HuH-7 (cell line): ENCODE measurements at places on chromosomes 4 and X.

GRCh38 chr4:24089851-24090534 is 200.1 kb upstream of the PPARGC1A start:
- no peak for DNase-seq

- no peak for DNase-seq
These were observed 154.6 kb downstream of the GUCY2F start for GRCh38 chrX:109327251-109327650.

DNA sequence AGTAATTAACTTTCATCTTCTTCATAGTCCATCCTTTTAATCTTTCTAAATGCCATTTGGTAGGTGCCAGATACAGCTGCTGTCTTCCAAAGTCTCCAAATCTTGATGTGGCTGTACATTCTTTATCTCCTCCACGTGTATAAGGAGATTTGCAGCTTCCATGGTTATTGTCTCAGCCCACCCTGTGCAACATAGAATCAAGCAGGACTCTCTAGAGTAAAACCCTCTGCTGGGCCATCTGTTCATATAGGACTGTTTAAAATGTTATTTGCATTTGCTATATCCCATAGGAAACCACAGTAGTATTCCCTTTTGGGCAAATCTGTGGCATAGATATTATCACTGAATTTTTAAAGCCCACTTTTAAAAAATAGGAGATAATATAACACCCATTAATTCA is 527.2 kb upstream of the EPHA5 start:
- no peak for DNase-seq

DNA sequence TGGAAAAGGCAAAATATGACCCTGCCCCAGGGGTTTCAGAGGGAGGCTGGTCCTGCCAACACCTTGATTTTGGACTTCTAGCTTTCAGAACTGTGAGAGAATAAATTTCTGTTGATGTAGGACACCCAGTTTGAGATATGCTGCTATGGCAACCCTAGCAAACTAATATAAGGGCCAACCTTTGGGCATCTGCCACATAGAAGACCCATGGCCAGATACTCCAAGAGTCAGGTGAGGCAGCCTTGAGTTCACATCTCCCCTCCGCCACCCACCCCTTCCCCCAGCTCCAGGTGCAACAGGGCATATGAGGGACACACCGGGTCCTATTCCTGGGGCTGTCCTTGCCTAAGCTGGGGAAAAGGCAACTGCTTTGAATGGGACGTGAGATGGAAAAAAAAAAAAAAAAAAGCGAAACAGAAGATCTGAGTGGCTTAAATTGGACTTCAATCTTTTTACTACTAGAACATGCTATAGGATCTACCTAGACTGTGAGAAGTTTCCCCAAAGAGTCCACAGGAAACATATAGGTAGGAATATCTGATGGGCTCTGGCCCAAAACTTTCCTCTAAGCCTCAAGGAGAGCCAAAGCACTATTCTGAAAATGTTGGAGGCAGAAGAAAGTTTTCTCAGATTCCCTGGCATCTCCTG is 56.5 kb upstream of the PROM1 start:
- no peak for DNase-seq

GRCh38 chrX:145609951-145610511 is 207.6 kb upstream of the SLITRK2 start:
- DNase-seq = no peak

- DNase-seq = no peak
These were observed 68.7 kb upstream of the ADAD1 start for GRCh38 chr4:122309988-122310626.

- no peak for DNase-seq
These were observed 74.3 kb downstream of the SNX25 start for GRCh38 chr4:185283723-185284122.

GRCh38 chrX:129790808-129791207 is 11.1 kb downstream of the SASH3 start:
- DNase-seq = no peak

DNA sequence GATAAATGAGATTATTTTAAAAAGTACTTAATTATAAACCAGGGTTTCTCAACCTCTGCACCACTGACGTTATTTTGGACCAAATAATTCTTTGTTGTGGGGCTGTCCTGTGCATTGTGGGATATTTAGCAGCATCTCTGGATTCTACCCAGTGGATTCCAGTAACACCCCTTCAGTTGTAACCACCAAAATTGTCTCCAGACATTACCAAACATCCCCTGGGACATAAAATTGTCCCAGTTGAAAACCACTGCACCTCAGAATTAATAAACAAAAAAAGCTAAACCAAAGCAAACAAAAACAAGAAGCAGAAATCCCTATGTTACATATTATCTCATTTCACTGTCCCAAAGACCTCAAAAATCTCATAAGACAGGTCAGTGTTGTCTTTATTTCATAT is 54.2 kb upstream of the GIMD1 start:
- no peak for DNase-seq

GRCh38 chr4:52197306-52197705 is 146.2 kb downstream of the SPATA18 start:
- DNase-seq = no peak

DNA sequence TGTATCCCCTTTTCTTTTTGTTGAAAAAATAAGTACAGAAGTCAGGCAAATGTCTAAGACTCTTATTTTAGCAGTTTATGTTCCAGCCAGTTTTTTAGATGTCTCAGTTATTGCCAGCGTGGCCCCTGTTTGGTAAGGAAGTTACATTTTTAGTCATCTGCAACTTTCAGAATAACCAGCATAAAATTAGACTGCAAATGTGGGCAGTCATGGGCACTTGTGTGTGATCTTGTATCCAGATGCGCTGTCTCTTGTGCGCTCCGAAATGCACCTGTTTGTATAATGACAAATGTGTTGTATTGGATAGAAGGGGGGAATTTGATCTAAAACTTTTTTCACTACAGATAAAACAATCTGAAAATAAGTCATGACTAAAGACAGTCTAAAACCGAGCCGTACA is 44.3 kb upstream of the CLCN4 start:
- no peak for DNase-seq

GRCh38 chr4:70505151-70505748 is 13.1 kb upstream of the AMTN start:
- peak; percentile 19 for DNase-seq
